Activated CD8-positive, alpha-beta memory T cell treated with anti-CD3 and anti-CD28 coated beads, Interleukin-2, amount 50 U/mL, for 4 hours (primary cell): ENCODE measurements at places on chromosomes 6 and 20.

GRCh38 chr6:74075323-74075722 is 379.3 kb downstream of the CD109 start:
- no peak for DNase-seq

DNA sequence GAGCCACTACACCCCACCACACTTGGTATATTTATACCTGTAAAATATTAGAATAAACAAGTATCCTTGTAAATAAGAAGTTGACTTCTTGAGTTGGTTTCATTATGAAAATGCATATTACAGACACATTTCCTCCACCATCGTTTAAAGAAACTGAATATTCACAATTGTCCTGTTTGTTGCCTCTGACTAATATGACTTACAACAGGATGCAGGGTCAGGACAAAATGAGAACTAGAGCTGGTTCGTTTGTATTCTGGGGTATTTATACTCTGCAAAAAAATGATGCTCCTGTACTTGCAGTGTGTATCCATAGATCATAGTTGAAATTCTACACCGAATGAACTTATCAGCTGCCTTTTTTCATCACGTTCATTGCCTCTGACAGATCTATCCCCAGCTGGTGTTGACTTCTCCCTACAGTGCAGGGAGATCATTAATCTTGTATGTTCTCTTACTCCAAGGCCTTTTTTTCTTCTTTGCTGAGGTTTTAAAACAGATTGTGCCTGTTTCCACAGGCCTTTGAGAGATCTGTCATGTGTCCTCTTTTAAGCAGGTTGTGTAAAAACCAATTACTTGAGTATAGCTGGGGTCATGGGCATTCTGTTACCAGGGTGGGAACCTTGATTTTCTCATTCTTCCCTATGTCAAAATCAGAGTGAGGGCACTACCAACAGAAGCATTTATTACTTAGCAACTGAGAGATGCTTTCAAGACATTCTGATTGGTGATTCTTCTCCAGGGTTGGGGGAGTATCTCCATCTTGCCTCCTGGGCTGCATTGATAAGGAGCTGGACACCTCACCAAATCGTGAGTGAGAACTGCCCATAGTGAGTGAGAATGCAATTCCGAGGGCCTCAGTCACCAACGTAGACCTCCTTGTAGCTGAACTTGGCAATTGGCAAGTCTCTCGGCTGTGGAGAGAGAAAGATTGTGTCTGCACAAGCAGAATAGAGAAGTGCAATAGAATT is 78.8 kb upstream of the CD83 start:
- no peak for DNase-seq

GRCh38 chr6:2375443-2375842 is 130.0 kb upstream of the GMDS start:
- DNase-seq = no peak

GRCh38 chr6:56914798-56915658 is 39.9 kb upstream of the BEND6 start:
- no peak for DNase-seq

GRCh38 chr20:24578567-24579415 is 109.4 kb downstream of the SYNDIG1 start:
- no peak for DNase-seq

DNA sequence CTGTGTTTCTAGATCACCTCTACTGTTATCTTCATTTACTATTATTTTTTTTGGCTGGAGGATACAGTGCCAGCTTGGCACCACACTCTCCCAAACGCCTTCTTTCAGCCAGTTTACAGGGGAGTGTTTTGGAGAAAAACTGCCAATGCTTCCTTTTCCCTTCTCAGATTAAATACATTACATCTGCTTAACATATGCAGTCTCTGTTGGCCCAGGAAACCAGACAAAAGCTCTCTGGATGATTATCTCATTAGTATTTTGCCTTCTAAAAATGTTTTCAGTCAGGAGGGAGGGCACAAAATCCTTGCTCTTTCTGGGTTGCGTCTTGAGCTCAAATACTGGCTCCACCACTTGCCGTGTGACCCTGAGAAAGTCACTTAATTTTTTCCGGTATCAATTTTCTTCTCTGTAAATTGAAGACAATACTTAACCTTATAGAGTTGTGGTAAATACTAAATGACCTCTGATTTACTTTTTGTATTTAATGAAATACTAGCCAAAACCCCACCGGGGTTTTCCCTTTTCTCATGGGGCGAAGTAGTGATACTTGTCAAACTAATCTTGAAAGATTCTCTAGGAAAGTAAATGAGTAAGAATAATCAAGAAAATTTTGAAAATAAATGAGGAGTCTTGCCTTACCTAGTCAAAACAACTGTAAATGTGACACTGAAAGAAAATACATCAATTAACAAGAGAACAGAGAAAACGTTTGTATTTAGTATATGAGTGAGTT is 146.2 kb downstream of the MMS22L start:
- DNase-seq = no peak

GRCh38 chr20:14259689-14260088 is 77.7 kb downstream of the FLRT3 start:
- DNase-seq = no peak

- peak; percentile 46 for DNase-seq
Observed at GRCh38 chr6:107823047-107823557, 1.0 kb downstream of the SCML4 start.

- DNase-seq = no peak
Observed at GRCh38 chr20:63640086-63640485, 13.1 kb downstream of the STMN3 start.

- DNase-seq = no peak
Observed at GRCh38 chr20:48395816-48396546, 431.8 kb downstream of the PREX1 start.

GRCh38 chr6:88814909-88815308 is 148.5 kb downstream of the RNGTT start:
- no peak for DNase-seq

GRCh38 chr20:58583176-58583575 is 67.9 kb upstream of the STX16 start:
- DNase-seq = no peak

- no peak for DNase-seq
Observed at GRCh38 chr6:118410001-118410400, 138.1 kb upstream of the PLN start.

GRCh38 chr20:35232575-35232974 is 6.1 kb downstream of the MMP24 start:
- DNase-seq = no peak

DNA sequence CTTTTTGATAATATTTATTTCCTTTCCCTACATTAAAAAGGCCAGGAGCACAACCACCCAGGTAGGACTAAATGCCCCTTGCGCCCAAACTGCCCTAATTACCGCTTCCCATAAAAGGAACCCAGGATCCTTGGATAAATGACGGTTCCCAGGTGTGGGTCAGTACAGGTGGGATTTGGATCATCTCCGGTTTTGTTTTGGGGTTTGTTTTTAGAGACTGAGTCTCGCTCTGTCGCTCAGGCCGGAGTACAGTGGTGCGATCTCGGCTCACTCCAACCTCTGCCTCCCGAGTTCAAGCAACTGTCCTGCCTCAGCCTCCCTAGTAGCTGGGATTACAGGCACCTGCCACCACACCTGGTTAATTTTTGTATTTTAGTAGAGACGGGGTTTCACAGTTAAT is 28.4 kb downstream of the ZNF217 start:
- DNase-seq = no peak

- DNase-seq = no peak
Observed at GRCh38 chr6:136816656-136817055, 5.7 kb upstream of the PEX7 start.

DNA sequence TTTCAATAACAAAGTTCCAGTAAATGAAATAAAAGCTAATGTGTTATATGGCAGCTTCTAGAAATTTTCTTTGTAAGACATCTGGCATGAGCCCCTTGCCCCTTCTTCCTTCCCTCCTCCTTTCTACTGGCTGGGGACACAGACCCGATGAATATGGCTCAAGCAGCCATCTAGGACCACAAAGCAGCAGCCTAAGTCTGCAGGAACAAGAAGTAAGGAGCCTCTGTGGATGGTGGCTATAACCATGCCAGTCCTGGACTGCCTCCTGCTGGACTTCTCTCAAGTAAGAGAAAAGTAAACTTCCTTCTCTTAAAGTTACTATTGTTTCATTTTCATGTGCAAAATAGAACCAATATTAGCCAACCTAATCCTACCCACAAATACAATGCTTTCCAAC is 114.9 kb upstream of the DST start:
- no peak for DNase-seq

DNA sequence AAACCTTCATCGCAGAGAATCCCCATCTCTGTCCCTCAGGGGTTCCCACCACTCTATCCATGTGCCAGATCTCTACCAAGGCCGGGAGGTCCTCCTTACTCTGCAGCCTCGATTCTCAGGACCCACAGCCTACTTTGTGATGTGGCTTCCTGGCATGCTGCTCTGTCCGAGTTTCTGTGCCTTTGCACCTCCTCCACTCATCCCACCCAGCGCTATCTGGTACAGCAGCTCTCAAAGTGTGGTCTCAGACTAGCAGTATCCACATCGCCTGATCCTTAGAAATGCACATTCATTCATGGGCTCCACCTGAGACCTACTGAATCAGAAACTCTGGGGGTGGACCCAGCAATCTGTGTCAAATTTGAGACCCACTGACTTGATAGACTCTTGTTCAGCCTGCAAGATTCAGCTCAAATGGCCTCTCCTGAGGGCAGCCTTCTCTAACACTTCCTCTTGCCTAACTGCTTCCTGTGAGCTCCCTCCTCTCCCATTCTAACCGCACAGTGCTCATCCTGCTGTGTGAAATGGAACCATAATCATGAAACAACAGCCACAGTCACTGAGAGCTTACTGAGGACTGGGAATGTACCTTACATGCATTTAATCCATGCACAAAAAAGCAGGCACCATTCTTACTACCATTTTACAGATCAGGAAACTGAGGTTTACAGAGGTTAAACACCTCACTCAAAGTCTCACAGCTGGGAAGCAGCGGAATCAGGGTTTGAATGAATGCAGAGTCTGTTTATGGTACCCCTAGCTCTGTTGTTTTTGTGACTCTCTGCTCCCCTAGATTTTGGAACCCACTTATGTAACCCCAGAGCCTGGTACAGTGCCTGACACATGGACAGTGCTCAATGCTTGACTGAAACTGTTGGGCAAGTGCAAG is 69.4 kb downstream of the JPH2 start:
- DNase-seq = no peak

- no peak for DNase-seq
Observed at GRCh38 chr20:13851279-13851678, 66.5 kb downstream of the NDUFAF5 start.

DNA sequence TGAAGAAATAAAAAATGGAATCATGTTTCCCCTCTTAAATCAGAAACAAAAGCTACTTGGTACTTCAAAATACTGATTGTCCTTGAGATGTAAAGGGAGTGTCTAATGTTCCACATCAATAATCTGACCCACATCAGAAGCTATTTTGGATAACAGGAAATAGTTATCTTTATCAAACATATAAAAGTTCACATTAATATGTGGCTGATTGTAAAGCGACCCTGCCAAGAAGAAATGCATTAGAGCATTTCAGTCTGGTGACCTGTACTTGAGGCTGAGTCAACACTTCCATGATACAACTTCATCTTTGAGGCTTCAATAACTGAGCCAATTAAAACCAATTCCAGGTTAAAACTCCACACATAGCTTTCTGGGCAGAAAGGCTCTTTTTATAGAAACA is 31.8 kb downstream of the SYNE1 start:
- DNase-seq = no peak

DNA sequence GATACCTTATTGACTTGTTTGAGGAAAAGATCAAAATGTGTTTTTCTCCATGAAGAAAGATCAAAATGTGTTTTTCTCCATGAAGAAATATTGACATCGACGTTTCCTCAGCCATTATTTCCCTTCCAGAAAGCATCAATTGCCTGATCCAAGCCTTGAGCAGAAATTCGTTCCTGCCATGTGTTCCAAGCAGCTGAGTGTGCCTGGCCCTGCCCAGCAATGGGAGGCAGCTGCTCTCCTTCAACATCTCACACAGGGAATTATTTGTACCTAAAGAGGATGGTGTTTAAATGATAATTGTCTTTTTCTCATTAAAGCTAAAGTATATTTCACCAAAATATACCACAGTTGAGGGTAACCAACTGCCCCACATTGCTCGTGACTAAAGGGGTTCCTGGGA is 7.8 kb upstream of the DUSP22 start:
- no peak for DNase-seq

DNA sequence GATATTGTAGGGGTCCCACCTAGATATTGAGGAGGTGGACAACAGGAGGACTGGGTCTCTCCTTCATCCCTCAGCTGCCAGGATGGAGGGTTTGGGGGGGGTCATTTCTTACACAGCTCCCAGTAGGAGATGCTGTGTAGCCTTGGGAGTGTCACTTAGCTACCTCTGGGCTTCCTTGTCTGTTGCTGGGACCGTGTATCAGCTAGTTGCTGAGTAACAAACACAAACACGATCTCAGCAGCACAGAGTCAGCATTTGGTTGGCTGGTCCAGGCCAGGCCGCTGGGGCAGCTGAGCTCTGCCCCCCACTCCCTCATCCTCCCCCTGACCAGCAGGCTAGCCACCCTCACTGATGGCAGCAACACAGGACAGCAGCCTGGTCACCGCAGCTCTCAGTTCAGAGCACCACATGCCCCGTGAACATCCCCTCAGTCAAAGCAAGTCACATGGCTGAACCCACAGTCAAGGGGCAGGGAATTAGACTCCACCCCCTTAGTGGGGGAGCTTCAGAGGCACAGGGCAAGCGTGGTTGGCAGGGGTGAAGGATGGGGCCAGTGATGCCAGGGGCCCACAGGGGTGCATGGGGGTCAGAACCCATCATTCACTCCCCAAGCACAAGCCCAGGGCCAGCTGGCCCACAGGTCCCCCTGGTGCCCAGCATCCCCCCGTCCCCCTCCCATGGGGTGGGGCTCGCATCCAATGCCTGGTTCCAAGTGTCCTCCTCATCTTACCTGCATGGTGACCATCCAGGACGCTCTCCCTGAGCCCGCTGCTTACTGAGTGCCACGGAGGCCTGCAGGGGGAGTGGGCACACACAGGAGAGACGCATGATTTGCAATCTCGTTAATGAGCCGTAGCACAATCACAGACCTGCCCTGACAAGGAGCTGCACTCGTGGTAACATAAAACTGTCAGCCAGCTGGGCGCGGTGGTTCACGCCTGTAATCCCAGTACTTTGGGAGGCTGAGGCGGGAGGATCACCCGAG is 112.4 kb downstream of the TAF4 start:
- DNase-seq = no peak

- no peak for DNase-seq
Observed at GRCh38 chr6:6545616-6546317, 42.8 kb upstream of the LY86 start.

DNA sequence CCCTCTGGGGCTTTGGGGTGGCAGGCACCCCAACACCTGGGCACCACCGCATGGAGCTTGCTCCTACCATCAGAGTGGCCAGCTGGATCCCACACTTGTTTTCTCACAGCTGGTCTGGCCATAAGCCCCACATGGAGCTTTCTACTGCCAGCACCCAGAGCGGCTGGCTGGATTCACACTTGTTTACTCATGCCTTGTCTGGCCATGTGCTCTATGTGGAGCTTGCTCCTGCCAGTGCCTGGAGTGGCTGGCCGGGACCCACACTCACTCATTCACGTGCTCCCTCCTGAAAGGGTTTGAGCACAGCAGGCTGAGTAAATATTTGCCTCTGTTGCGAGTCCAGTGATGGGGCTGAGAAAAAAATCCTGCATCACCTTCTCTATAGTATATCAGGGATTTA is 487.0 kb downstream of the CD109 start:
- DNase-seq = no peak

- DNase-seq = no peak
Observed at GRCh38 chr6:1212919-1213318, 99.0 kb upstream of the FOXQ1 start.

- DNase-seq = no peak
Observed at GRCh38 chr6:100430962-100431361, 33.8 kb downstream of the SIM1 start.

GRCh38 chr6:152271776-152272464 is 365.2 kb downstream of the SYNE1 start:
- DNase-seq = no peak
